ENCODE measurements at places on chromosomes 2 and 18.

DNA sequence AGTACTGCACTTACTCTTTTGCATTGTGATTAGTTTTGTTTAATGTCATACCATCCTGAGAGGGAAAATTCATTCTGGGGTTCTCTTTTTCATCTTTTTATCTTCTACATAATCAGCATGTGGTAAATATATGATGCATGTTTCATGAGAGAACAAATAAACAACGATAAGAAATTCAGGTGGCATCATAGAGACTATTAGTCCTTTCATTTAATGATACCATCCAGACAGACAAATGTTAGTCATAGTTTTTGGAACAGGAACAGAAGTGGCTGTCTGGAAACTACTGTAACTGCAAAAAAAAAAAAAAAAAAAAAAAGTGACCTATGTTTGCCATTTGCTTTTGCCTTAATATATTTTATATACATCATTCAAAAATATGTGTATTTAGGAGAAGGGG is 761.0 kb downstream of the EPHA4 start:
- no peaks in the 10 kb centered on the region for H3K4me1 ChIP-seq
- H3K36me3 ChIP-seq = no peaks in the 10 kb centered on the region
- H3K27me3 ChIP-seq = no peaks in the 10 kb centered on the region
- no peak overlapping the region for H3K27ac ChIP-seq

DNA sequence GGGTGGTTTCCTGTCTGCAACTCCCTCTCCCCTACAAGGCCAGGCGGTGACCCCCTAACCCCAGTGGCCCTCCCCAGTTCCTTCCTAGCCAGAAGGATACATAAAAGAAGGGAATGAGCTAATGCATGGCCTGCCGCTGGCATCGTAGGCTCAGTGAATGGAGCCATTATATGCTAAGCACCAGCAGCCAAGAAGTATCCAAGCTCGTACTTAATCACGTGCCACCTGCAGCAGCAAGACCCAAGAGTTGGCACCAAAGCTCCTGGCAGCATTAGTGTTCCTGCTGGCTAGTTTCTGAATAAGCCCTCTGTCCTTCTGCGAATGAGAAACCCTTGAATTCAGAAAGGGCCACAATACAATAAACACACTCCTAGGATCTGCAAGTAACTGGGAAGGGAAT is 4.3 kb downstream of the DBI start:
- peaks cover 22% of the 10 kb centered on the region for H3K36me3 ChIP-seq
- H3K27ac ChIP-seq = no peak overlapping the region
- no peak for DNase-seq
- peaks cover 10% of the 10 kb centered on the region for H3K4me1 ChIP-seq
- H3K4me3 ChIP-seq = no peak overlapping the region

GRCh38 chr18:79961527-79962291 is 2.7 kb upstream of the HSBP1L1 start:
- H3K27me3 ChIP-seq = no peaks in the 10 kb centered on the region
- H3K36me3 ChIP-seq = no peaks in the 10 kb centered on the region
- DNase-seq = no peak
- peaks cover 7% of the 10 kb centered on the region for H3K4me1 ChIP-seq

GRCh38 chr2:57862727-57863126 is 183.9 kb upstream of the VRK2 start:
- no peak overlapping the region for H3K27ac ChIP-seq
- H3K4me3 ChIP-seq = no peak overlapping the region
- no peaks in the 10 kb centered on the region for H3K27me3 ChIP-seq
- no peaks in the 10 kb centered on the region for H3K36me3 ChIP-seq

DNA sequence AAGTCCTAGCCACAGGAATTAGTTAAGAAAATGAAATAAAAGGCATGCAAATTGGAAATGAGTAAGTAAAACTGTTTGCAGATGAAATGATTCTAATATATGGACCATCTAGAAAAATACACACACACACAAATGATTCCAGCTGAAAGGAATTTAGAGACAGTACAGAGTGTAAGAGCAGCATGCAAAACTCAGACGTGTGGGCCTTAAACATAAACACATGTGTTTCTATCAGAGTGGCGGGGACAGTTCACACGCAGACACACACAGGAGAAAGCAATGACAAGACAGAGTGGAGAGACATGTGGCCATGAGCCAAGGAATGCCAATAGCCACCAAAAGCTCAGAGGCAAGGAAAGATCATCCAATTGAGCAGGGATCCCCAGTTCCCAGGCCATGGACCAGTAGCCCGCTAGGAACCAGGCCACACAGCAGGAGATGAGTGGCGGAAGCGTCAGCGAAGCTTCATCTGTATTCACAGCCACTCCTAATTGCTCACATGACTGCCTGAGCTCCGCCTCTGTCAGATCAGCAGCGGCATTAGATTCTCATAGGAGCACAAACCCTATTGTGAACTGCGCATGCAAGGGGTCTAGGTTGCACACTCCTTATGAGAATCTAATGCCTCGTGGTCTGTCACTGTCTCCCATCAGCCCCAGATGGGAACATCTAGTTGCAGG is 155.4 kb downstream of the ARL4C start:
- no peak for DNase-seq
- H3K27ac ChIP-seq = no peak overlapping the region
- H3K4me1 ChIP-seq = no peaks in the 10 kb centered on the region
- no peaks in the 10 kb centered on the region for H3K36me3 ChIP-seq

DNA sequence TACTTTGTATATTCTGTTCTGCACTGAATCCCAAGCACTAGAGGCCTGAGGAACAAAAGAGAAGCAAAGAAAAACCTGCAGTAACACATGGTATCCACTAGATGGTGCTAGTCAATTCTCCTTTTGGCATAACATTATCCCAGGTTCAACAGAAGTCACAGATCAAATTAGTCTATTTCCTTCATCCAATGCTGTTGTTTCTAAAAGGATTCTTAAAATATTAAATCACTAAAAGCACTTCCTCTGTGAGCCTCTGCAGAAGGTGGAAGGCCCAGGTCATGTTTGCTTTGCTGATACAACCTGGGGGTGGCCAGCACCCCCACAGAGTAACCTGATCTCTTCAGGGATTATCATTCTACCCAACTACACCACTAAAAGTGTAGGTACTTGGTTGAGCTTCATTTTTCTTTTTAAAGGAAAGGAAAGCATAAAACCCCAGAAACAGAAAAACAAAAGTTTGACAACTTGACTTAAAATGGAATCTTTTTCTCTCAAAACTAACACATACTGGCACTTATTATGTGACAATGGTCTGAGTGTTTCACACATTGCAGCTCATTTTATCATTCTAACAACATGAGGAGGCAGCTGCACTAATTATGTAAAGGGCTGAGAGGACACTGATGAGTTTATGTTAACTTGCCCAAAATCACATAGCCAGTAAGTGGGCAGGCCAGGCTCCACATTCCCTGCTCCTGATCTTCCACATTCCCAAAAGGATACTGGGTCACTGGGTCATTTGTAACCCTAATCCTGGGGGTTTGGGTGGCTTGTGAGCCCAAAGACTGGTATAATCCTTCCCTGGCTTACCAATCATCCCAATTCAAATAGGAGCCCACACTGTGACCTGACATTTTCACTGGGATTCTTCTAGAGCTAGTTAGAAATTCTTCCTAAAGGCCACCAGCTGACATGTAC is 66.8 kb upstream of the DNER start:
- no peak overlapping the region for H3K4me3 ChIP-seq
- no peaks in the 10 kb centered on the region for H3K4me1 ChIP-seq
- H3K27ac ChIP-seq = no peak overlapping the region

DNA sequence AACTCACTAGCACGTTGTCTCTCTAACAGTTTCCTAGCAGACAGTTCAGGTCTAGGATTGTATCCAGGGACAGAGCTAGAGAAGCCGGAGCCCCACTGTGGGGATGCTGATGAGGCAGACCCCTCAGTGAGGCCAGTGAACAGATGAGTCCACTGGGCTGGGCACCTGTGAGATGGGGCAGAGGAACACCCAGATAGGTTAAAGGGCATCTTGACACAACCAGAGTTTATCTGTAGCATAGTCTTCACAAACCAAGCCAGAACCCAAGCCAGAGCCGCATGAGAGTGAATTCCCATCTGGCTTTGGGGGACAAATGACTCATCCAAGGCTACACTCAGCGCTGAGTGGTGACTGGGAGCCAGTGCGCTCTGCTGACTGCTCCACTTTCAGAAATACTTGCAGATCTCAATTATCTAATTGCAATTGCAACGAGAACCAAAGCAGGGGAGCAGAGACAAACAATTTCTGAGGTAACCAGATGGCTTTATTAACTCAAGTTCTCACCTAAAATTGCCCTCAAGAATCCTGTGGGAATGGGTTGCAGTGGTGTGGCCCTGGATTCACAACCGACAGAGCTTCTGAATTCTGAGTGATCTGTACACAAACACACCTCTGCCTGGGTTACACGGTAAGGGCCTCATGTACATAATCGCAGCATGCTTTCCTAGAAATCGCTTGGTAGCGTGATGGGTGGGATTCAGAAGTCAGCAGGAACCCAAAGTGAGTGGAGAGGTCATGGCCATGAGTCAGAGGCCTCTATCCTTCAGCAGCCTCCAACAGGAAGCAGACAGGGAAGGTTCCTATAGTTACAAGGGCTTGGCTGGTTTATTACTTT is 48.7 kb upstream of the MSH2 start:
- no peaks in the 10 kb centered on the region for H3K36me3 ChIP-seq
- no peaks in the 10 kb centered on the region for H3K27me3 ChIP-seq
- peaks cover 19% of the 10 kb centered on the region for H3K4me1 ChIP-seq
- peak overlapping the region; percentile 56 for H3K27ac ChIP-seq
- no peak for DNase-seq

- H3K4me1 ChIP-seq = peaks cover 79% of the 10 kb centered on the region
- peak overlapping the region; percentile 96 for H3K27ac ChIP-seq
- H3K27me3 ChIP-seq = no peaks in the 10 kb centered on the region
- peak; percentile 77 for DNase-seq
Observed at GRCh38 chr2:120398051-120398995, 52.4 kb downstream of the INHBB start.

- no peaks in the 10 kb centered on the region for H3K27me3 ChIP-seq
- no peak overlapping the region for H3K27ac ChIP-seq
- no peaks in the 10 kb centered on the region for H3K36me3 ChIP-seq
- H3K4me1 ChIP-seq = no peaks in the 10 kb centered on the region
- DNase-seq = peak; percentile 46
Observed at GRCh38 chr18:37393945-37394609, 171.5 kb downstream of the CELF4 start.

GRCh38 chr2:78845664-78846185 is 179.8 kb upstream of the REG3G start:
- no peaks in the 10 kb centered on the region for H3K27me3 ChIP-seq
- no peak overlapping the region for H3K4me3 ChIP-seq
- no peaks in the 10 kb centered on the region for H3K4me1 ChIP-seq
- H3K27ac ChIP-seq = no peak overlapping the region

- no peaks in the 10 kb centered on the region for H3K4me1 ChIP-seq
- H3K4me3 ChIP-seq = no peak overlapping the region
- H3K27me3 ChIP-seq = no peaks in the 10 kb centered on the region
Observed at GRCh38 chr2:26820932-26821331, 27.0 kb upstream of the DPYSL5 start.

GRCh38 chr2:12718015-12718671 is 1.4 kb downstream of the TRIB2 start:
- no peaks in the 10 kb centered on the region for H3K36me3 ChIP-seq
- 0 out of 2 replicates have a peak, but pooled peaks cover 5% of the 10 kb centered on the region for H3K4me1 ChIP-seq
- H3K27me3 ChIP-seq = peaks cover 4% of the 10 kb centered on the region
- no peak overlapping the region for H3K27ac ChIP-seq

DNA sequence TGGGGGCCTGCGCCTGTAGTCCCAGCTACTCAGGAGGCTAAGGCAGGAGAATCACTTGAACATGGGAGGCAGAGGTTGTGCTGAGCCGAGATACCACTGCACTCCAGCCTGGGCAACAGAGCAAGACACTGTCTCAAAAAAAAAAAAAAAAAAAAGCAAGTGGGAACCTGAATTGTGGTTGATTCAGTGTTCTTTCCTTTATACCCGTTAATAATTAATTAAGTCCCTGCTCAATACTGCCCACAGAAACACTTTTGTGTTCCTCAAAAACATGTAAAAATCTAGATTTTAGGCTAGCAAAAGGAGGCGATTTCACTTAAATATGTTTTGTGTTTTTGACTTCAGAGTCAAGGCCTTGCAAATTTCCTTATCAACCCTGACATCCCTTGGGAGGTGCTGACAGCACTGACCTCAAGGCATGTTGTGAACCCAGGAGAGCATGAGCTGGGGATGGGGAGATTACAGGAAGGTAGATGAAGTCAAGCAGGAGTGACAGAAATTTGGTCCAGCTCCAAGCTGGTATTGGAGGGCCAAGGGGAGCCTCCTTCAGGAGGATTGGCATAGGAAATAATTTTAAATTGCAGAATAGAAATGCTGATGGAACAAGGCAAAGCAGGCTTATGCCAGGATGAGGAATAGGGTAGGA is 89.0 kb upstream of the PNPT1 start:
- H3K36me3 ChIP-seq = no peaks in the 10 kb centered on the region
- peaks cover 24% of the 10 kb centered on the region for H3K4me1 ChIP-seq
- DNase-seq = no peak
- H3K27me3 ChIP-seq = no peaks in the 10 kb centered on the region

- H3K36me3 ChIP-seq = no peaks in the 10 kb centered on the region
- DNase-seq = no peak
- H3K27ac ChIP-seq = no peak overlapping the region
- no peaks in the 10 kb centered on the region for H3K27me3 ChIP-seq
Observed at GRCh38 chr2:217218269-217219163, 358.7 kb upstream of the TNP1 start.

DNA sequence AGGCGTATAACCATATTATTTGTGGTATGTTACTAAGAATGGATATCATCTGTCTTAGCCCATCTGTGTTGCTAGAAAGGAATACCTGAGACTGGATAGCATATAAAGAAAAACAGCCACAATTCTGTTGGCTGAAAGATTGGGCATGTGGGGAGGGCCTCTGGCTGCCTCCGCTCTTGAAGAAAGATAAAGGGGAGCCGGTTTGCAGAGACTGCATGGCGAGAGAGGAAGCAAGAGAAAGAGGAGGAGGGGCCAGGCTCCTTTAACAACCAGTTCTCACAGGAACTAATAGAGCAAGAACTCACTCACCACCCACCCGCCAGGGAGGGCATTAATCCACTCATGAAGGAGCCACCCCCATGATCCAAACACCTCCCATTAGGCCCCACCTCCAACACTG is 29.2 kb upstream of the UXS1 start:
- no peaks in the 10 kb centered on the region for H3K27me3 ChIP-seq
- H3K36me3 ChIP-seq = no peaks in the 10 kb centered on the region
- H3K4me1 ChIP-seq = no peaks in the 10 kb centered on the region

- H3K27ac ChIP-seq = no peak overlapping the region
- H3K36me3 ChIP-seq = peaks cover 11% of the 10 kb centered on the region
- DNase-seq = no peak
- H3K27me3 ChIP-seq = no peaks in the 10 kb centered on the region
- H3K4me1 ChIP-seq = no peaks in the 10 kb centered on the region
Observed at GRCh38 chr2:86498468-86499260, 57.5 kb downstream of the KDM3A start.

DNA sequence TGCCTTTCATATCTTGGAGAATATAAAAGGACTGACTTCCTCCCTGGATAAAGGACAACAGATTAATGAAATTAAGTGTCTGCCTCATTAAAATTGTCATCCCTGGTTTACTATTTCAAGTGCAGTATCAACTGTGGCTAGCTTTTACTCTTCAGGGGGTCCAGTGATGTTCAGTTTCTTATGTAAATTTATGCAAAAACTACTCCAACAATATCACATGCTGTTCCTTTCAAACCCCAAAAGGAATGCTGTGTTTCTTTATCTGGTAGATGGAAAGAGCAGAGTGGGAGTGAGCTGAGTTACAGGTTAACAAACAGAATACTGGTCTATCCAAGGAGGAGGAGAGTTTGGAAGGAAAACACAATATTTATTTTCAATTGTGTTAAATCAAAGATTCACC is 283.7 kb upstream of the VWC2L start:
- no peaks in the 10 kb centered on the region for H3K36me3 ChIP-seq
- no peak overlapping the region for H3K27ac ChIP-seq
- H3K4me1 ChIP-seq = peaks cover 7% of the 10 kb centered on the region

GRCh38 chr2:197311421-197312033 is 947 bp upstream of the ANKRD44 start:
- no peaks in the 10 kb centered on the region for H3K36me3 ChIP-seq
- H3K27ac ChIP-seq = no peak overlapping the region
- DNase-seq = no peak
- H3K4me1 ChIP-seq = peaks cover 8% of the 10 kb centered on the region
- no peak overlapping the region for H3K4me3 ChIP-seq
